GM18507 (cell line): ENCODE measurements at places on chromosomes 6 and 20.
A peak's percentile ranks its signal among the peaks of the same experiment; 100 is the strongest.

GRCh38 chr20:40991181-40991889, 37.3 kb upstream of the TOP1 start:
- DNase-seq, result peak; percentile 73

GRCh38 chr20:49210757-49211110, 8.5 kb upstream of the DDX27 start:
- no peak for DNase-seq

GRCh38 chr20:10798811-10799210, 125.0 kb upstream of the JAG1 start:
- no peak for DNase-seq

GRCh38 chr20:41616228-41616627, 1.9 kb downstream of the CHD6 start:
- no peak for DNase-seq

GRCh38 chr20:20085071-20085470, 32.7 kb downstream of the CFAP61 start:
- DNase-seq, result no peak

- no peak for DNase-seq
These were observed 141.3 kb downstream of the FUT9 start for GRCh38 chr6:96157018-96157565.

GRCh38 chr6:108193131-108193530, 27.3 kb downstream of the NR2E1 start:
- no peak for DNase-seq

- DNase-seq, result no peak
These were observed 122.7 kb downstream of the MMS22L start for GRCh38 chr6:97160280-97160679.

DNA sequence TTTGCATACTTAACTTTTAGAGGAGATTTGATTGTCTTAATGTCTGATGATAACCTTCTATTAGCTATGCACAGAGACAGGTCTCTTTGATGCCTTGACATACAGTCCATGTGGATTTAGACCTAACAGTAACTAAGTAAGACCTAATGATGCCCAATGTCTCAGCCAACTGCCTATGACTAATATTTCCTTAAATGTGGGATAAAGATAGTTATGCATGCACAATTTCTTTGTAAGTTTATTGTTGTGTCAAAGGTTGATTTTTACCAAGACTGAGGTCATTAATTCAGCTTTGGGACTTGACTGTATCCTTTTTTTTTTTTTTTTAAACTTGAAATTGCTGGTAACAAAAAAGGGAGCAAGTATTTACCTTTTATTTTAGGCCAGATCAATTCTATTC, 450.0 kb downstream of the HAO1 start:
- no peak for DNase-seq

GRCh38 chr6:16322666-16323312, 84.4 kb downstream of the GMPR start:
- no peak for DNase-seq

GRCh38 chr20:64082820-64083377, 1.3 kb downstream of the LKAAEAR1 start:
- no peak for DNase-seq

DNA sequence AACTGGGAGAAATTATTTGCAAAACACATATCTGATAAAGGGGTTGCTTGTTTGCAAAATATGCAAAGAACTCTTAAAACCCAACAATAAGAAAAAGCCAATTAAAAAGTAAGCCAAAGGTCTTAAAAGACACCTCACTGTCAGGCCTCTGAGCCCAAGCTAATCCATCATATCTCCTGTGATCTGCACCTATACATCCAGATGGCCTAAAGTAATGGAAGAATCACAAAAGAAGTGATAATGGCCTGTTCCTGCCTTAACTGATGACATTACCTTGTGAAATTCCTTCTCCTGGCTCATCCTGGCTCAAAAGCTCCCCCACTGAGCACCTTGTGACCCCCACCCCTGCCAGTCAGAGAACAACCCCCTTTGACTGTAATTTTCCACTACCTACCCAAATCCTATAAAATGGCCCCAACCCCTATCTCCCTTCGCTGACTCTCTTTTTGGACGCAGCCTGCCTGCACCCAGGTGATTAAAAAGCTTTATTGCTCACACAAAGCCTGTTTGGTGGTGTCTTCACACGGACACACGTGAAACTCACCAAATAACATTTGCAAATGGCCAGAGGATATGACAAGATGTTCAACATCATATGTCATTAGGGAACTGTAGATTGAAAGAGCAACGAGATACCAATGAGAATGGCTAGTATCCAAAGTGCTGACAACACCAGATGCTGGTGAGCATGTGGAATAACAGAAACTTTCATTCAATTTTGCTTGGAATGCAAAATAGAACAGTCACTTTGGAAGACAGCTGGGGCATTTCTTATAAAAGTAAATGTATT, 565.0 kb upstream of the ADGRB3 start:
- DNase-seq, result no peak

- no peak for DNase-seq
These were observed 129.2 kb downstream of the UNC5CL start for GRCh38 chr6:40909811-40910210.

GRCh38 chr6:145893586-145893985, 70.6 kb downstream of the SHPRH start:
- DNase-seq, result no peak

DNA sequence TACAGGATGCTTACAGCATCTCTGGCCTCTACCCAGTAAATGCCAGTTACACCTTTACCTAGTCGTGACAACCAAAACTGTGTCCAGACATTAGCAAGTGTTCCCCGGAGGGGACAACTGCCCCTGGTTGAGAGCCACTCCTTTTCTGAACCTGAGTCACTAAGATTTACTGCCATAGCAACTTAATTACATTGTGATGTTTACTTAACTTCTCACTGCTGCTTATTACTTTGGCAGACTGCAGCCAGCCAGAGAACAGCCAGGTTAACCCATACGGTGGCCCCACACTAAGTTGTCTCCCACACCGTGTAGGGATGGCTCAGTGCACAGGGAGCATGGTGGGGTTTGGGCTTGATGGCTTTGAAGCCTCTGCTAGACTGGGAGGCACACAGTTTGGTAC, 204.7 kb upstream of the SULF2 start:
- no peak for DNase-seq

DNA sequence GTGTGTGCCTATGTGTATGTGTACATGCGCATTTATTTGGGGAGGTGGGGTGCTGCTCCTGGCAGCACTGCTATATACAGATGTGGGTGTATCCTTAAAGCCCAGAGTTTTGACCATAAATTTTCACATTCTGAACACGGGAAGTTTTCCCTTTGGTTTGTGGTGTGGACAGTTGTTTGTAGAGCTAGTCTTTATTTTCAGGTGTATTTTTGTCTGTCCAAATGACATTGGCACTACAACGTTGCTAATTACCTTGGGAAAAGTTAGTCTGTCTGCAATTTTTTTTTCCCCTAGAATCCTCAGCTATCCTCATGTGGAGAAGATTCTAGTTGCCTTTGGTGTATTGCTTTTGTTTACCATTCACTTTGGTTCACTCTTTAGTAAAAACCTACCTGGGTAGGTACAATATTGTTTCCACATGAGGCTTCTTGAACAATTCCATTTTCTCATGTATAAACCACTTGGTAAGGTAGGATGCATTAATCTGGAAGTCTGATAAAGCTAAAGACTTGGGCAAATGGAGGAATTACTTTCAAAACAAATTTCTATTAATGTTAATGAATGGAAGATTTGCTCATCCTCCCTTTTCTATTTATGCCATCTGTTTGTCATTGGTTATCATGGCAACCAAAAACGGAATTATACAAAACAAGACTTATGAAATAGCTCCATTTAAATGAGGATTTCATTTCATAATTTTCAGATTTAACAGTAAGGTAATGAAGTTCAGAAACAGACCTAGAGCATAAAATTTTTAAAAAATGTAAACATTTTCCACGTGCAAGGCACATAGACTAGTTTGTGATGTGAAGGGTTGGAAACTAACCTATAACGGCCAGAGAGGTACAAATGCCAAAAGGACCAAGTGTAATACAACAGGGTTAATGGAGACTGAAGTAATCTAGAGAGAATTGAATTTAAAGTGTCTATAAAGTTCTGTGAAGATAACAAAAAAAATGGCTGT, 3.9 kb downstream of the CCN2 start:
- no peak for DNase-seq

- DNase-seq, result no peak
These were observed 21.1 kb downstream of the RTN4IP1 start for GRCh38 chr6:106608080-106608668.

- DNase-seq, result no peak
These were observed 64.3 kb downstream of the FNDC1 start for GRCh38 chr6:159233365-159234101.

GRCh38 chr20:63979229-63979556, 249 bp downstream of the SAMD10 start:
- DNase-seq, result no peak

DNA sequence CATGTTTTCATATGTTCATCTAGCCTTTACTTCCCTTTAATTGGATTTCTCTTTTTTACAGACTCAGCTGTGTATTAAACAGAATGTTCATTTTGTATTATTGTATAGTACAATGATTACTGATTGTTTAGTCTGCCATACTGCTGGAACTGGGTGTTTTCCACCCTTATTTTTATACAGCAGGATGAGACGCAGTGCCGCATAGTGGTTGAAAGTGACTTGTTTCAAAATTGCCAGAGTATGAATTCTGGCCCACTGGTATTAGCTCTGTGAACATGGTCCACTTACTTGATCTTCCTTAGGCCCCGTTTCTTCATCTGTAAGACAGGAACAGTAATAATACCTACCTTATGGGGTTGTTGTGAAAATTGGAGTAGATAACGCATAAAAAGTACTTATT, 22.1 kb downstream of the AFDN start:
- no peak for DNase-seq

DNA sequence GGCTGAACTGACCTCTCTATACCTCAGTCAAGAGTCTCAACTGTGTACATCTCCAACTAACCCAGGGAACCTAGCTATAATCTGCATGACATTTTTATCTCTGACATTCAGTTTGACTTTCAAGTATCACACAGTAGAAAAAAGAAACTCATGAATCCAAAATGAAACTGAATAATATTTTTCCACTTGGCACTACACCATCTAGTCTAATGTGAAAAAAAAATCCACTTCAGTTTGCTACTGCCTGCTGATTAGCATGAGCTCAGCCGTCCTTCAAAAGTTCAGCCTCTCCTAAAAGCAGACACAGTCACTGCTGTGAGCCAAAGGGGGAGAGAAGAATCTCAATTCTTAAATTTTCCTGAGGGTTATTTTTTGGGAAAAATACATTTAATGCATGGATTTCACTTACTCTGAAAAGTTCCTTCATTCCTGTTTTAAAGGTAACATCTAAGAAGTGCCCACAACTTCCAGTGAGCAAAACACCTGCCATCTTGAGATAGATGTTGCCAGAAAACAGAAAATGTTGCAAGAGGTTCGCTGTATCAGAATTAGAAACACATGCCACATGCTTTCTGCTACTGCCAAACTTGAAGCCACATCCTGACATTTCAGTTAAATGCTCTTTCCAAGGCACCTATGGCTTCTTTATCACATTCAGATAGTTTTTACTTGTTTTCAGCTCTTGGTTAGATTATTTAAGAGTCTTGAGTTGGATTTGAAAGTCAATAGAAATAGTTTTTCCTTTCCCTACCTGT, 95.4 kb downstream of the MKKS start:
- DNase-seq, result no peak

DNA sequence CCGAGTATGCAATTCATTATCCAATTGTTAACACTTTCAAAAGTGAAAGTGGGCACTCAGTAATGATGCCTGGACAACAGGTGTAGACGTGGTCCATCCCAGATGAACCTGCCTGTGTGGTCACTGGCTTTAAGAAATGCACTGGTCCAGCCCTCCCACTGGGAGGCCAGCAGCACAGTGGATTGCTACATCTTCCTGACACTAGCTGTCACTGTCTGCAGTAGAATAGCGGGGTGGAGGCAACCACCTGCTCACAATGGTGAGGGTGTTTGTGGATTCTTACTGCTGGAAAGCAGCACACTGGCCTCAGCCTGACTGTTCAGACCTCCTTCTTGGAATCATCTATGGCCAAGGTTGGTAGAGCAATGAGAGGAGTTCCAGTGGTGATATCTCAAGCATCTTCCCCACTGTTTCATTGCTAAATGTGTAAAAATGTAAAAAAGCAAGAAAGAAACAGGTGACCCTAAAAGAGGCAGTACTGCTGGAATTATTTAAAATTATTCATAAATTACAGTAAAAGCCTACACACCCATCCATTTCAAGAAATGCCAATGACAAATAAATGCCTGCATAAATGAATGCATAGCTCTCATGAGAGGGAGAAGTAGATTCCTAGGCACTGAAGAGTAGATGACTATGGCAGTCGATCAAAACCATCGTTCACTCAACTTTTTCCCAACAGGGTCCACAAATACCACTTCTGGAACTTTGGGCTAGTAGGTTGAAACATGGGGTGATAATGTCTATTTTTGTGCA, 228.0 kb upstream of the PLN start:
- DNase-seq, result no peak

- no peak for DNase-seq
These were observed 328.2 kb upstream of the JAG1 start for GRCh38 chr20:11001764-11002540.

DNA sequence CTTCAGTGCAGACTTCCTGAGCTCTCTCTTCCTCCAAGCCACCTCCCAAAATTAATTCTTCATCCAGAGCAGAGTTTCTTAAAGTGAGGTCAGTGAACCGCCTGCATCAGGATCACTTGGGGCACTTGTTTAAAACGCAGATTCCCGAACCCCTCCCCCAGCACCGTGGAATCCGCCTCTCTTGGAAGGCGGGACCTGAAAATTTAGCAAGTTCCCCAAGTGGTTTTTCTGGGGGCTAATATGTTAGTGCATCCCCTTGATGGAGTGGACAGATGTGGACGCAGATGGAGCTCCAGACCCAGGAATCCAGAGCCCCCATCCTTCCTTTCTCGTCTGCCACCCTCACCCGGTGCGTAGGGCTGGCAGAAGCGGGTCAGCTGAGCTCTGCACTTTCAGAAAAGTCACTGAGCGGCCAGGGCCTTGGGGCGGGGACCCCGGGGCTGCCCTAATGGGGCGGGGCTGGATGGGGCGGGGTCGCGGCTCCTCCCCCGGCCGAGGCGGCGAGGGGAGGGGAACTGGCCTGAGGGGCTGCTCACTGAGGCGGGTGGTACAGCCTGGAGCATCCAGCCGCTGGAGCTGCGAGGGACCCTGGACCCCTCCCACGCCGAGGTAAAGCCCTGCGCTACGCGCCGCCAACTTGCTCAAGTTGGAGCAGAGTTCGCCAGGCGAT, at the start of the genes DEFB124 and REM1:
Gene DEFB124 (minus strand): TSS at position 370 of the 670 bp plus-strand sequence. CDS start 2,114 bp downstream, outside the sequence.
Gene REM1 (plus strand): TSS at position 531 of the 670 bp plus-strand sequence. CDS start 1,158 bp downstream, outside the sequence.
- DNase-seq, result no peak
